ENCODE measurements at places on chromosomes 12 and 14.

DNA sequence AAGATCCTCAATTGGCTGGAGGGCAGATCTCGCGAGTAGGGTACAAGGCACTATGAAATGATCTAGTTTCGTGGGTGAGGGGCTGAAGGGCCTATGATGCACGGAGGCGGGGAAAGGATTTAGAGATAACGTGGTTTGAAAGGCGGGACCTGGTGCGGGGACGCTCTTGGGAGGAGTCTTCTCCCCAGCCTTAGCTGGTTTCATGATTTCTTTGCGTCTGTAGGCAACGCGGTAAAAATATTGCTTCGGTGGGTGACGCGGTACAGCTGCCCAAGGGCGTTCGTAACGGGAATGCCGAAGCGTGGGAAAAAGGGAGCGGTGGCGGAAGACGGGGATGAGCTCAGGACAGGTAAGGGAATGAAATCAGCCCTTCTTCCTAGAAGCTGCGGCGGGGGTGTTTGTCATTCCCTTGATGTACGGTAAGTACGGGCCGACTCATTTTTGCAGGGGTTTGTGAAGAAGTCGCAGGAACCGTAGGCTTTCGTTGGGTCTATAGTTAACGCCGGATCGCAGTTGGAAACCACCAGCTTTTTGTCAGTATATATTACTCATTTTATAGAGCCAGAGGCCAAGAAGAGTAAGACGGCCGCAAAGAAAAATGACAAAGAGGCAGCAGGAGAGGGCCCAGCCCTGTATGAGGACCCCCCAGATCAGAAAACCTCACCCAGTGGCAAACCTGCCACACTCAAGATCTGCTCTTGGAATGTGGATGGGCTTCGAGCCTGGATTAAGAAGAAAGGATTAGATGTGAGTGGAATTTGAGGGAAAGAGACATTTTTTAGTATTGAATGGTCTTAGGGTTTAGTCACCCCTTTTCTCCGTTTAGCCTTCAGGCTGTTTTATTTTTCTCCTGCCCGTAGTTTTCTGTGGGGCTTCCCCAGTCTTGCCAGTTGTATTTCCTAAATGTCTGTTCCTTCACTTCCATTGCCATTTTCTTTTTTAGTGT, 602 bp downstream of the APEX1 start:
- DNase-seq = peak; percentile 69

- peak; percentile 66 for DNase-seq
These were observed at the start of gene MYL6B for GRCh38 chr12:56152132-56152755. Gene MYL6B (plus strand): TSS chr12:56152587. CDS start chr12:56153919, 1,332 bp downstream.

DNA sequence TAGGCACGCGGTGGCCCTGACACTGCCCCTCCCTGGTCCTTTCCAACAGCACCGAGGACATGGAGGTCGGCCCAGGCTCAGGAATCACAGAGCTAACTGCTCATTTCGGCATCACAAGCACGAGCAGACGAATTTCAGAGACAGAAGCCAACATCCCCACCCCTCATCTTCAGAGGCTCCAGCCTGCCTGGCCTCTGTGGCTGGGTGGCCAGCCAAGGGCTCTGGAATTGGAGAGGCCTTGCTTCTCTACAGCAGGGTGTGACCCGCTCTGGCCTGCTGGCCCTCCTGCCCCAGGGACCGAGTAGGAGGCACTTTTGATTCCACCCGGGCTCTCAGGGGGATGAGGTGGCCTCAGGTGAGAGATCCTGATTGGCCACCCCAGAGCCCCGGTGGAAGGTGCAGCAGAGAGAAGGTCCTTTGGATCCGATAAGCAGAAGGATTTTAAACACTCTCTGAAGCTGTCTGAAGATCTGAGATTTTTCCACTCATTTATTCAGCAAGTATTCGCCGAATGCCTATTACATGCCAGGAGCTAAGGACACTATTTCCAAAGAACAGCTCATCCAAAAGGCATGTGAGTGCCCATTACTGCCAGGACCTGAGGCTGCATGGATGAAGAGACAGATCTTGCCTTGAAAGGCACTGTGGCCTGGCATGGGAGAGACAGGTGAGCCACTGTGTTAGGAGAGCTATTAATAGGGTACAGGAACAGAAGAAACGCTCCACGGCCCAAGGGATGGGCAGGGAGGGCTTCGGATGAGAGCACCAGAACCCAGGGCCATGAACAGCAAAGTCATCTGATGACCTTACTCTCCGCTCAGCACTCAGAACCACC, 10.2 kb downstream of the BAG5 start:
- no peak for DNase-seq

DNA sequence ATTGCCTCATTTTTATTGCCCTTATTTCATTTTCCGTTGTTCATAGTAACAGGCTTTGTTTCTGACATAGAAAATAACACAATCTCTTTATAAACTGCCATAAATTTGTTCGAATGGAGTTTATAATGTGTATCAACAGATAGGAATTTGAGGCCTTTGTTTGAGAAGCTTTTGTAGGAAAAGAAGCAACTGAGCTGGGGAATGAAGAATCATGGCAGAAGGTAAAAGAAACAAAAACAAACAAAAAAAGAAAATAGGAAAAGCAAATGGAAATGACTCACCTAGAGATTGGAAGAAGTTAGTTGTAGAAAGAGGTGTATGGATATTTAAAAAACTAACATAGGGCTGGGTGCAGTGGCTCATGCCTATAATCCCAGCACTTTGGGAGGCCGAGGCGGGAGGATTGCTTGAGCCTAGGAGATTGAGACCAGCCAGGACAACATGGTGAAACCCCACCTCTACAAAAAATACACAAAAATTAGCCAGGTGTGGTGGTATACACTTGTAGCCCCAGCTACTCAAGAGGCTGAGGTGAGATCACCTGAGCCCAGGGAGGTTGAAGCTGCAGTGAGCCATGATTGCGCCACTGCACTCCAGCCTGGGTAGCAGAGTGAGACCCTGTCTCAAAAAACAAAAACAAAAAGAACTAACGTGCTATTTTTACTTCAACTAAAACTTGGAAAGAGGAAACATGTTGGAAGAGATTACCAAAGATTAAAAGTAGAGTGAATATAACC, 523 bp upstream of the REP15 start:
- no peak for DNase-seq

GRCh38 chr12:28937196-28937595, 211.9 kb upstream of the FAR2 start:
- peak; percentile 31 for DNase-seq

GRCh38 chr14:77868552-77869285, 68.8 kb downstream of the ADCK1 start:
- no peak for DNase-seq

GRCh38 chr12:4327293-4327692, 6.3 kb downstream of the TIGAR start:
- DNase-seq = no peak

- no peak for DNase-seq
These were observed 592 bp upstream of the KCNK10 start for GRCh38 chr14:88323523-88324199.

DNA sequence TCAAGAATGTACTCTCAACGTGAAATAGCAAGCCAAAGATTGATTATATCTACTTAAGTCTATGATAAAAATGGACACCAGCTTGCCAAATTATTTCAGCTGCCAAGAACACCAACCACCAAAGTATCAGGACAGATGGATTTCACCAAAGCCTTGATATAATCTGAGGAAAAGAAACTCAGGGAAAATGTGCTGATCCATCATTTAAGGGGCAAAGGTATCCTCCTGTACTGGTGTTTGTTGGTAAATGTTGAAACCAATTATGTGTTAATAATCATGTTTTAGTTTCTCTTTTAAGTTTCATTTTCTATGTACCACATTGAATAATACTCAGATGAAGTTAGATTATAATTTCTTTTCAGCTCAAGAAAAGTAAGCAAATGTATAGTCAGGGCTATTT, 1284.3 kb upstream of the TMEM132C start:
- no peak for DNase-seq

DNA sequence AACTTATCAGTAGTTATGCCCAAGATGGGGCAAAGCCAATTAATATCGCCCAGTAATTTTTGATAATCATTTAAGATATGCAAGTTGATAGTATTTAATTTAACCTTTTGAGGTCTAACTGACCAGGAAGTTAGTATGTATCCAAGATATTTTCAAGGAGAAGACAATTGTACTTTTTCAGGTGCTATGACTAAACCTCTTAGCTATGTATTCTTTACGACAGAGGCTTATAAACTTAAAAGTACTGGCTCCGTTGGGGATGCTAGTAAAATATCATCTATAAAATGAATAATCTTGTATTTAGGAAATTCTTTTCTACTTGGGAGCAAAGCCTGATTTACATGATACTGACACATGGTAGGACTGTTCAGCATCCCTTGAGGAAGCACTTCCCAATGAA, 40.3 kb downstream of the TMTC3 start:
- DNase-seq = no peak

GRCh38 chr14:53925201-53925766, 31.3 kb downstream of the BMP4 start:
- peak; percentile 22 for DNase-seq

- DNase-seq = no peak
These were observed 29.0 kb upstream of the CMAS start for GRCh38 chr12:22016982-22017381.

- no peak for DNase-seq
These were observed 103.3 kb upstream of the BBS10 start for GRCh38 chr12:76451528-76451927.

DNA sequence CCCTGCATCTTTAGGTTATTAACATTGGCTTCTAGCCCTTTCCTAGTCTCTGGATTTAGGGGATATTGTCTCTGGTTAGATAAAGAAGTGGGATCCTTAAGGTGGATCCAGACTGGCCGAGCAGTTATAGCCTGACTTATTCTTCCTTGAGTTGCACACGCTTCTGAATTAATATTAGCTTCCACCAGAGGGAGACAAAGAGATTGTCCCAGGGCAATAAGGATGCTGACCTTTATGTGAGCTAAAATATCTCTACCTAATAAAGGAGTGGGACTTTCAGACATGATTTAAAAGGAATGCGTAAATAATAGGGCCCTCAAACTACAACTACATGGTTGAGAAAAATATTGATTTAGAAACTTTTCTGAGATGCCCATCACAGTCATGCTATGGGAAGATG, 139.7 kb downstream of the SLCO1B3 start:
- DNase-seq = no peak

- peak; percentile 96 for DNase-seq
These were observed 170.1 kb upstream of the PWP1 start for GRCh38 chr12:107515446-107515958.

GRCh38 chr12:47778881-47779280, 5.8 kb downstream of the SLC48A1 start:
- no peak for DNase-seq

GRCh38 chr14:76373456-76373855, 2.5 kb upstream of the ESRRB start:
- no peak for DNase-seq

DNA sequence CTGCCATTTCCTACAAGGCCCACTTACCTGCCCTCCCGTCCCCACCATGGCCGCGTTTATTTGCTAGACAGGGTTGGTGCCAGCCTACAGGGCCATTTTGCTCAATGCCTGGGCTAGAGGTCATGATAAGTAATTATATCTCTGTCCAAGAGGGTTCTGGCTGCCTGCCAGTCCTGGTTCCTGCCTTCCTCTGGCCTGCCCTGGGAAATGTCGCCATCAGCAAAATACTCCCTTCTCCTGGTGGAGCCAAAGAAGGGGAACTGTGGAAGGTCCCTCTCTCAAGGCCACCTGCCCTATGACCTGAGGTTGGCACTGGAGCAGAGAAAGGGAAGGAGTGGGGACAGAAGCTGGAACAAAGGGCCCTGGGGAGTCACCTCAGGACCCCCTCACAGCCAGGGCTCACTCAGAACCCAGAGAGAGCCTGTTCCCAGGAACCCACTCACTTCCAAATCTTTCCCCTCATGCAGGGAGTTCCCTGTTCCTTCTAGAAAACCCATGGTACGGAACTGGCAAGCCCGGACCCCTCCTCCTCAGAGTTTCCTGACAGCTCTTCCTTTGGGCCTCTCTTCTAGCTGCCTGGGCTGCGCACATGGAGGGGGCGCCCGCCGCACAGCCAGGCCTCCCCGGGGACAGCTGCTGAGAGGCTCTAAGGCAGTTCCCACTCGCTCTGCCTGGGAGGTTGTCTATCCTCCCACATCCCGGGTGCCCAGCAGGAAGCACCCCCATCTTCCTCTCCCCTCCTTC, 280.5 kb downstream of the DPF3 start:
- no peak for DNase-seq

DNA sequence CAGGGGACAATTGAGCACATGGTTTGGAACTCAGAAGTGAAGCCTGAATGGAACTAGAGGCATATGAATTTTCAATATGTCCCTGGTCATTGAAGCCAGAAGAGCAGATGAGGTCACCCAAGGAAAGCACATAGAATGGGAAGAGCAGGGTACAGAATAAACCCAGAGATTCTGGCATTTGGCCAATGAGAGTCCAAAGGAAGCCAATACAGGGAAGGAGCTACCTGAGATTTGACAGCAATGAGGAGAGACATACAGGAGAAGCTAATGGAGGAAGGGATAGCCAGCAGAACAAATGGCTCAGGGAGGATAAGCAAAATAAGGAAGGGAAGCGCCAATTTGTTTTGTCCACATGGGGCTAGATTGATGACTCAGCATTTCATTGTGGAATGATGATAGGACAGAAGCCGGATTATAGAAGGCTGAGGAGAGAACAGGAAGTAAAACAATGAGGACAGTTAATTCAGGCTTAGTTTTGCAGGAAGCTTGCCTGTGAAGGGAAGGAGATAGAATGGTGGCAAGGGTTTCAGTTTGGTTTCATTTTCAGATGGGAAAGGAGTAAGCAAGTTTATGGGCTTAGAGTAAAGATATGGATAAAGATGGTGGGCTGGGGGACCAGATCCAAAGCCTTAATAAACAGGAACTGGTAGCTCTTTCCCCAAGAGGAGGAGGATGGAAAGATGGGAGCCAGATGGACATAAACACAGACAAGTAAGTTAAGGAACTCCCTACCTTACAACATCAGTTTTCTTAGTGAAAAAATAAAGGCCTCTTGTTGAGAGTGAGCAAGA, 3.2 kb upstream of the SPTSSA start:
- peak; percentile 23 for DNase-seq

DNA sequence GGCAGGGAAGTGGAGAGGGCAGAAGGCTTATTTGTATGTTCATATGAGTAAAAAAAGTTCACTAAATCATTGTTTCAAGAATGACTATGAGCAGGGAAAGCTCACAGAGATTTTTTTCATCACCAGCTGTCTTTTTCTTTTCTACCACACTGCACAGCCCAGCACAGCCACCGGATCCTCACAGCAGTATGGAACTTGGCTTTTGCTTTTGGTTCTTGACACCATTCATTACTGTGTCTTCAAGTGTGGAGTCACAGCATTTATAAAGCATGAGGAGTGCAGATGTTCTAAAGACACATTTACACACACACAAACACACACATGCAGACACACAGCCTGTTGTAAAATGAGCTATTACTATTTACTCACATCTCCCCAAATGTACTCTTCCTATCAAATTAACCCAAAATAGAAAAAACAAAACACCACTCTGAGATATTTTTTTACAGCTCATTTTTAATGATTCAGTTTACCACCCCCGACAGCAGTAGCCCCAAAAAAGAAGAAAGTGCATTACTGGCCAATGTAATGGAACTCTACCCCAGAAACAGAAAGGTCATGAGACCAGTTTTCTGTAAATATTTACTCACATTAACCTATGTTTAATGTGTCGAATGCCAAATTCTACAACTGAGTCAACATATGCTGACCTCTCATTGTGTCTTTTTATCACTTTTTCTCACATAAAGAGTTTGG, 60.5 kb downstream of the BTG1 start:
- no peak for DNase-seq

Data from skeletal muscle cell (primary cell).